ENCODE measurements at places on chromosomes 1 and 21.

GRCh38 chr1:229894532-229894931, 172.5 kb upstream of the GALNT2 start:
- no peaks in the 10 kb centered on the region for H3K36me3 ChIP-seq
- no peaks in the 10 kb centered on the region for H3K4me1 ChIP-seq
- peaks cover 22% of the 10 kb centered on the region for H3K27me3 ChIP-seq
- DNase-seq: no peak

DNA sequence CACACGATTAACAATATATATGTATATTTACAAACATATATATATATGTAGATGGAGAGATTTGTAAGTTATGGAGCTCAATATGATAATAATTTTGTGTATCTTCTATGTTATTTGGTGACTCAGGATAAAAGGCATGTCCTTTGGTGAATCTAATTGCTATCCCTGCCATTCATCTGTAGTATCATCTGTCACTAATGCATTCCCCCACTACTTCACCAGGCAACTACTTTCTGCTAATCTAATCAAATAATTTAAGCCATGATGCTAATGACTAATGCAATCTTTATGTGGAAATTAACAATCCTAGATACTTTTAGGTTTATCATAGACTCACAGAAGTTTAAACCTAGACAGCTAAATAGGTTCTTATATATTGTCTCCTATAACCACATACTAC, 1074.5 kb downstream of the PLA2G4A start:
- H3K4me1 ChIP-seq: no peaks in the 10 kb centered on the region
- no peaks in the 10 kb centered on the region for H3K36me3 ChIP-seq
- no peak for DNase-seq
- H3K27ac ChIP-seq: no peak overlapping the region
- H3K27me3 ChIP-seq: no peaks in the 10 kb centered on the region

DNA sequence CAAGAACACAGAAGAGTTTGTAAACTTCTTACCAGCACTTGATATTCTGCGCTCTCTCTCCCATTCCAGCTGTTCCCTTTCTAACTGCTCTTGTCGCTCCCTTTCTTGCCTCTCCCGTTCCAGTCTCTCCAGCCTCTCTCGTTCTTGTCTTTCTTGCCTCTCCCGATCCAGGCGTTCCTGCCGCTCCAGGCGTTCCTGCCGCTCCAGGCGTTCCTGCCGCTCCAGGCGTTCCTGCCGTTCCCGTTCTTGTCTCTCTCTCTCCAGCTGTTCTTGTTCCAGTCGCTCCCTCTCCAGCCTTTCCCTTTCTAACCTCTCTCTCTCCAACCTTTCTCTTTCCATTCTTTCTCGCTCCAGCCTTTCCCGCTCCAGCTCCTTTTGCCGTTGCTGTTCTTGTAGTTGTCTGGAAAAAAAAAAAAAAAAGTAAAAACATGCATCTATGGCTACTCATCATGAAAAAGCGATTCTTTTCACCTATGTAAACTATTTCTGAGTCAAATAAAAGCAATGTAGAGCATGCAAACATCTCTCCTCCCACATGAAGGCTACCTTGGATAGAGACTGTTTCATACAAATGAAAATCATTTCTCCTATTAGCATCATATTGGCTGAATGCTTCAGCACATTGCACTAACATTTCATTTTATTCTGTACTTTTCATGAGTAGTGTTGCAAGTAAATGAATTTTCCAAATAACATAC, 91.5 kb upstream of the LBR start:
- H3K27me3 ChIP-seq: peaks cover 6% of the 10 kb centered on the region
- H3K4me3 ChIP-seq: no peak overlapping the region
- H3K36me3 ChIP-seq: no peaks in the 10 kb centered on the region
- no peaks in the 10 kb centered on the region for H3K4me1 ChIP-seq

GRCh38 chr1:41501581-41501980, 17.1 kb upstream of the EDN2 start:
- H3K4me1 ChIP-seq: no peaks in the 10 kb centered on the region
- H3K4me3 ChIP-seq: no peak overlapping the region
- H3K27ac ChIP-seq: no peak overlapping the region
- H3K36me3 ChIP-seq: no peaks in the 10 kb centered on the region
- DNase-seq: no peak
- no peaks in the 10 kb centered on the region for H3K27me3 ChIP-seq

- H3K27ac ChIP-seq: no peak overlapping the region
- DNase-seq: no peak
- peaks cover 18% of the 10 kb centered on the region for H3K27me3 ChIP-seq
- no peaks in the 10 kb centered on the region for H3K36me3 ChIP-seq
- H3K4me1 ChIP-seq: no peaks in the 10 kb centered on the region
Measured at GRCh38 chr1:182114627-182115023, 53.1 kb upstream of the ZNF648 start.

GRCh38 chr1:88730132-88730675, 46.1 kb downstream of the PKN2 start:
- H3K4me1 ChIP-seq: no peaks in the 10 kb centered on the region
- H3K27me3 ChIP-seq: no peaks in the 10 kb centered on the region
- DNase-seq: no peak
- H3K36me3 ChIP-seq: no peaks in the 10 kb centered on the region
- H3K27ac ChIP-seq: no peak overlapping the region

- peaks cover 96% of the 10 kb centered on the region for H3K36me3 ChIP-seq
- H3K27ac ChIP-seq: no peak overlapping the region
- no peak overlapping the region for H3K4me3 ChIP-seq
- no peak for DNase-seq
- no peaks in the 10 kb centered on the region for H3K4me1 ChIP-seq
Measured at GRCh38 chr1:182875889-182876288, 36.7 kb downstream of the DHX9 start.

DNA sequence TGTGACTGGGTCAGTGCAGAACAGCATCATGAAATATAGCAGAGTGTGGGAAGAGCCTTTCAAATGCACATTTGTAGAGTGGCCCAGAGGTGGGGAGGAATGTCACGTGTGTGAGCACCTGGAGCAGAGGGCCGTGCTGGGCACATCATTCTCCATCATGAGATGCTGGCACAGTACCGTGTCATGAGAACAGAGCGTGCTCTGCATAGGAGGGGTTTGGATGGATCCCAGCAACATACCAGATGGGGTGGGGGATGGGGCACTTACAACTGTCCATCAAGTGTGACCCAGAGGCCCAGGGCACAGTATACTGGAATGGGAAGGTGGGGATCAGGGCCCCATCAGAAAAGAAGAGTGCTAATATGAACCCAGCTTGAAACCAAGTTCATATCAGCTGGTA, 182.0 kb downstream of the LMX1A start:
- no peak overlapping the region for H3K27ac ChIP-seq
- no peaks in the 10 kb centered on the region for H3K27me3 ChIP-seq
- no peak for DNase-seq
- H3K4me1 ChIP-seq: no peaks in the 10 kb centered on the region
- no peak overlapping the region for H3K4me3 ChIP-seq
- H3K36me3 ChIP-seq: no peaks in the 10 kb centered on the region

GRCh38 chr1:40665335-40666171, at the start of gene RIMS3:
Gene RIMS3 (minus strand): TSS chr1:40665682. CDS start chr1:40641925, 23,757 bp downstream.
- no peak within 1 kb of the TSS for H3K27ac ChIP-seq
- peak within 1 kb of the TSS; percentile 54 for H3K4me3 ChIP-seq
- DNase-seq: peak; percentile 46
- no peaks in the 10 kb centered on the region for H3K36me3 ChIP-seq

DNA sequence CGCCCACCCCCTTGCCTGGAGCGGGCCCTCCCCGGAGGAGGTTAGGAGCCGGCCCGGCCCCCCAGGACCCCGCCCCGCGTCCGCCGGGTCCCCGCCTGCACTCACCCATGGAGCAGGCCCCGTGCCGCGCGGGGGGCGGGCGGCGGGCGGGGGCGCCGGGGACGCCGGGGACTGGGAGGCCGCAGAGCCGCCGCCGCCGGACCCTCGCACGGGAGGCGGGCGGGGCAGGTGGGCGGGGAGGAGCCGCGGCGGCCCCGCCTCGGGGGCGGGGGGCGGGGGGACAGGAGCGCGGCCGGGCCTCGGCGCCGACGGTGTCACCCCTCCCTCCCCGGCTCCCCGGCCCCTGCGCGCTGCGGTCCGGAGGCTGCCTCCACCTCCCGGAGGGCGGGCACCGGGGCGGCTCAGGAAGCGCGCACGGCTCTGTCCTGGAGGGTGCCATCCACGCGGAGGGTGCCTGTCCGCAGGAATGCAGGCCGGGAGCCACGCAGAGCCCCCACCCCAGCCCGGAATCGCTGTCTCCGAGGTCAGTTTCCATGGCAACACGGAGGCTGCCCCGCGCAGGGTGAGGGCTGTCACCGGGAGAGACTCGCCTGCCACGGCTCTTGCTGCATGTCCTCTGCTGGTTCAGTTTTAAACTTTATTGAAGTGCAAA, 5.9 kb upstream of the PLEKHG5 start:
- no peaks in the 10 kb centered on the region for H3K27me3 ChIP-seq
- peaks cover 2% of the 10 kb centered on the region for H3K4me1 ChIP-seq
- peak; percentile 35 for DNase-seq
- no peaks in the 10 kb centered on the region for H3K36me3 ChIP-seq
- no peak overlapping the region for H3K27ac ChIP-seq

Measured in T-cell (primary cell).